Stimulated activated CD8-positive, alpha-beta memory T cell treated with anti-CD3 and anti-CD28 coated beads, Interleukin-15, amount 100 ng/mL, for 24 hours (primary cell): ENCODE measurements at places on chromosomes 1 and 21.

DNA sequence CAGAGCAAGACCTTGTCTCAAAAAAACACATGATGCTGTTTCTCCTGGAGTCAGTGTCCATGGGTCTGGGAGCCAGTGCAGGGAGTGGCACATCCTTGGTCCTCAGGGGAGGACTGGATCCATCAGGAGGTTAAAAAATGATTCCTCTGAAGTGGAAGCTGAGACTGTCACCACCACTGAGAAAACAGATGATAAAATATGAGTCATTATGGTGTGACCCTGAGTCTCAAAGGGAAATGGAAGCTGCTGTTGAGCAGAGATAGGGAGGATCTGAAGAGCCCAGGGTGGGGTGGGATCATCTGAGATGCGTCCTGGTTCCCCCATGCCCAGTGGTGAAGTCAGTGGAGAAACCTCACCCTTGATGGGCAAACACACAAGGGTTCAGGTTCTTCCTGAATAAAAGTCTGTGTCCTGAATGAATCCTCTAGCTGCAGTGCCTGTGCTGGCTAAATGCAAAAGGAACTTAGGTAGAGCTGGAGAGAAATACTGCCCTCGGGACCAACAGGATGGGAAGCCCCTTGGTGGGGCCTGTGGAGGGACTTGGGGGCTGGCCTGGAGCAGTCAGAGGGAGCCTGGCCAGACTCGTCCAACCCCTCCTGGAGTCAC, 61.6 kb upstream of the TENT5B start:
- no peak for DNase-seq

GRCh38 chr1:2331200-2331544, 60.2 kb downstream of the MORN1 start:
- DNase-seq = no peak

DNA sequence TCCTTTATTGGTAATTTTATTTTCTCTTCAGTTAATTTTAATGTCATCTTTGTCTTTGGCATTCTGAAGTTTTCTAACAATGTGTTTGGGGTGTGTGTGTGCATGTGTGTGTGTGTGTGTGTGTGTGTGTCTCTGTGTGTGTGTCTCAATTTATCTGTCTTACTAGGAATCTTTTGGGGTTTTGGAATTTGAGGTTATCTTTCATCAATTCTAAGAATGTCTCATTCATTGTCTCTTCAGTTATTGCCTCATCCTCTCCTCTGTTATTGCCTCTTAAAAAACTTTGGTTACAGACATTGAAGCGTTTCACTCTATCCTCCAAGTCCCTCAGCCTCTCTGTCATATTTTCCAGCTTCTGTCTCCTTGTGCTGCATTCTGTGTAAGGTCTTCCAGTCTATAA, 18.1 kb upstream of the SAMD13 start:
- DNase-seq = no peak

DNA sequence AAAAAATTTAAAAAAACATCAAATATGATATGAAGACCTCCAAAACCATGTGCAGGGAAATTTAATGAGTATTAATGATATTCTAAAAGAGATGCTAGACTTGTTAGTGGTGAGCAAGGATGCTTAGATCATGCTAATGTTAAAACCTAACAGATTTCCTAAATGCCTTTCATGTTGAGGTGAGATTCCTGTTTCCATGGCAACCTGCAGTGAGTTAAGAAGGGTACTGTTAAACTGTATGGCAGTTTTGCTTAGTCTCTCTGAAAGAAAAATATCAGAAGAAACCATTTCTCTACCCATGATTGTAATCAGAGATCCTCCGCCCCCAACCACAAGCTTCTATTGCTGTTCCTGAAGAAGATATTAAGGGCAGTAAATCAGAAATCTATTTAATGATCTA, 321.6 kb upstream of the LRRC7 start:
- DNase-seq = no peak

GRCh38 chr21:28111151-28111619, 881.5 kb downstream of the LTN1 start:
- no peak for DNase-seq

GRCh38 chr1:193042766-193043691, 16.1 kb downstream of the UCHL5 start:
- no peak for DNase-seq

GRCh38 chr1:226226601-226227000, 3.1 kb downstream of the MIXL1 start:
- no peak for DNase-seq

- DNase-seq = no peak
These were observed 41.4 kb downstream of the URB1 start for GRCh38 chr21:32351428-32351827.

DNA sequence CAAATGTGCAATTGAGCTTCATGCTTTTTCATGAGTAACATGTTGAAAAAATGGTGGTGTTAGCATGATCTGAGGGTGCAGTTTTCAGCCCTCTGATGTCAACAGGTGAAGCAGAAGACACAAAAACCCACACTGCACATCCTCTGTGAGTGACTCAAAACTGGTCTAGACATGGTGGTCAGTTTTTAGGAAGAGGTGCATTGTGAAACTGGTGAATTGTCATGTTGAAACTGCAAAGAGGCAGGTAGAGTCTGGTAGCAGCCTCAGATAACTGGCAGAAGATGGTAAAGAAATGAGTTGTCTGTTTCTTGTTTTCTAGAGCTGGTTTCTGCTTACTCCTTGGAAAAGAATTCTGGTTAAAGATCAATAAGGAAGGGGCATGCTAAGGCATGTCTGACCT, 97.3 kb upstream of the HMCN1 start:
- no peak for DNase-seq

GRCh38 chr1:179178950-179179349, 50.5 kb downstream of the ABL2 start:
- no peak for DNase-seq
